ENCODE measurements at places on chromosomes 1 and 21.

DNA sequence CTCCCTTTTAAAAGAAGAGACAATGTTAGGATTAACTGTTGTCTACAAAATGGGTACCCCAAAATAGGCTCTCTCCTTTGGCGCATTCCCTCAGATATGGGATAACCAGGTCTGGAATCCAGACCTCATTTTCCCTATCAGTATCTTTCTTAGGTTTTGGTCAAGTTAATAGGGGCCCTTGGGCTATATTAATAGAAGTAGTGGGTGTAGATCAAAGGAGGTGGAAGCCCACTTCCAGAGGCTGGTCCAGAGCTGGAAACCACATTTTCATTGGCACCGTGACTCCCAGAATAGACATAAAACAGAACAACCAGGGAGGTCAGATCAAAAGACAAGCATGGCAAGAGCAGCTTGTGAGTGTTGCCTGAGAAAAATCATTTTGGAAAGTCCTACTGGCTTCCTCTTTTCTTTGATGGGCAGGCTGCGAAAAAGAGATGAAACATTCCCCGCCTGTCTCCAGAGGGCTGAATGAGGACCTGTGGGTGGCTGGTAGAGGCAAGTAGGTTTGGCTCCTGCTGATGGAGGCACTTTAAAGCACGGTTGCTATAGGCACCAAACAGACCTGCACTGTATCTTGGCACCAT is 25.8 kb upstream of the KIF21B start:
- DNase-seq = no peak

- no peak for DNase-seq
These were observed 3.2 kb downstream of the PPP1R12B start for GRCh38 chr1:202351725-202352124.

DNA sequence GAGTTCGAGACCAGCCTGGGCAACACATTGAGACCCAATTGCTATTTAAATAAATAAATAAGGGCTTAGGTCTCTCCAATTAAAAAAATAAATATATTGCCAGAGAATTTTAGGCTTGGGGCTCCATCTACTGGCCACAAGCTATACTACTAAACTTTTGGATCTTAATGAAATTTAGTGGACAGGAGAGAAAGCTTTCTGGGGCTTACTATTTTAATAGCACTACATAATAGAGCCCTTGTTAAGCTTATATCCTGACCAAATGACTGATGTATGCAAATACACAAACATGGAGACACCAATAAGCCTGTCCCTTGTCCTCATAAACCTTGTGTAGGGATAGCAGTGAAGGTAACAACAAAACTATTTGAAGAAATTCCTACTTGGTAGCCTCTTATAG is 18.4 kb downstream of the CCT3 start:
- no peak for DNase-seq

- DNase-seq = peak; percentile 18
These were observed 1.1 kb upstream of the UAP1 start for GRCh38 chr1:162560303-162561036.

- no peak for DNase-seq
These were observed 77.5 kb downstream of the ZNF648 start for GRCh38 chr1:181984006-181984405.

DNA sequence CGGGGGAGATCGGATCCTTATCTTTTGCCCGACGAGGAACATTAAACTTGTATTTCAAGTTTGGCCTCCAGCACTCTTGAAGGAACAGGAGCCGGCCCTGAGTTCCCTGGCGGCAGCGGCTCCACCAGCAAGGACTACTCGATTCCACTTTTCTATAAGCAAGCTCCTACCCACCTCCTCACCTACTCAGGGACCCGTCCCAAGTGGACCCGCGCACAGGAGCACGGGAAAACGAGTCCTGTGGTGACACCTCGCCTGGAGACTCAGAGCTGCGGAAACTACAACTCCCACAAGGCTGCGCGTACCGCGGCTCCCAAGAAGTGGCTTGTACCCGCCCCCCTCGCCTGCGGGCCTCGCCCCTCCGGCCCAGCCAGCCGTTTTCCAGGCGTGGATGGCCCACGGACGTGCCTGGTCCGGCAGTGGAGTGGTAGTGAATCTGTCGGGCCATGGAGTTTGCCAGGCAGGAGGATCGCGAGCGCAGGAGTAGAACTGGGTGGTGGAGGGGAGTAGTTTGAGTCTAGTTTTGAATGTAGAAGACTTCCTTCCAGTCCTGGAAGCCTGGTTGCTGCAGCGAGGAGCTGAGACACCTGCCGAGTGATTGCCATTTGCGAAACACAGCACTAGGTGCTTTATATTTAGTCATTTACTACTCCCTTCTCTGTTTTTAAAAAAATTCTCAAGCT is at the start of gene ACP6:
Gene ACP6 (minus strand): TSS at position 206 of the 683 bp plus-strand sequence. CDS start 476 bp downstream, outside the sequence.
- DNase-seq = peak; percentile 96

- DNase-seq = no peak
These were observed 99.5 kb upstream of the IGSF21 start for GRCh38 chr1:18008081-18008480.

DNA sequence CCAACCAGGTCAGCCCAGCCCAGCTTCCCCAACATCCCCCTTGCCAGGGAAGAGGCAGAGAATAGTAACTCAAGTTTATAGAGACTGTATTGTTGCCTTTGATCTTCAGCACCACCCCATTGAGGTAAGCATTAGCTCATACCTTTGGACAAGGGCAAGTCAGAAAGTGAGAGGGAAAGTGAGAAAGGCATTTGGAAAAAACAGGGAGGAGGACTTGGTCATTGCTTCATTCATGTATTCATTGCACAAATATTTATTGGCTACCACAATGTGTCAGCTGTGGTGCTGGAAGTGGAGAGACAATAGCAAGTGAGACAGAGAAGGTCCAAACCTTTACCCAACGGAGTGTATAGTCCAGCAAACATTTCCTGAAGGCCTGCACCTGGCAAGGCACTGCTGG is 561.2 kb downstream of the KIF26B start:
- no peak for DNase-seq

- no peak for DNase-seq
These were observed 5.1 kb upstream of the ZZZ3 start for GRCh38 chr1:77687519-77687906.

- no peak for DNase-seq
These were observed 316.8 kb upstream of the CAMK1G start for GRCh38 chr1:209266590-209267205.

DNA sequence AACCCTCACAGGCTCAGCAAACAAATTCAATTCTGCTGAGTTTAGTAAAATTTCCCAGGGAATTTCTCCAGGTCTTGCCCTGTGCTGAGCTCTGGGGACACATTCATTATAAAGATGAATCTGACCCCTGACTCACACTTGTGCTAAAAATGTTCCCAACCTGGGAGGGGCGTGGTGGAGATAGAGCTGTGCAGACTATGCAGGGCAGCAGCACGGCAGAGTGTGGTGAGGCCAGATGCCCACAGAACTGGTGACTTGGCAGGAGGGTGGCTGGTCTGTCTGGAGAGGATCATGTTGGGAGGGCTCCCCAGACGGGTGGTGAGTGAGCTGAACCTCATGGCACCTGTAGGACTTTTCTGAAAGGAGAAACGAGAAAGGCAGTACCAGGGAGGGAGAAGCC is 31.6 kb downstream of the FAAH start:
- no peak for DNase-seq

- DNase-seq = no peak
These were observed 155.0 kb downstream of the TNFSF18 start for GRCh38 chr1:172895761-172896160.

DNA sequence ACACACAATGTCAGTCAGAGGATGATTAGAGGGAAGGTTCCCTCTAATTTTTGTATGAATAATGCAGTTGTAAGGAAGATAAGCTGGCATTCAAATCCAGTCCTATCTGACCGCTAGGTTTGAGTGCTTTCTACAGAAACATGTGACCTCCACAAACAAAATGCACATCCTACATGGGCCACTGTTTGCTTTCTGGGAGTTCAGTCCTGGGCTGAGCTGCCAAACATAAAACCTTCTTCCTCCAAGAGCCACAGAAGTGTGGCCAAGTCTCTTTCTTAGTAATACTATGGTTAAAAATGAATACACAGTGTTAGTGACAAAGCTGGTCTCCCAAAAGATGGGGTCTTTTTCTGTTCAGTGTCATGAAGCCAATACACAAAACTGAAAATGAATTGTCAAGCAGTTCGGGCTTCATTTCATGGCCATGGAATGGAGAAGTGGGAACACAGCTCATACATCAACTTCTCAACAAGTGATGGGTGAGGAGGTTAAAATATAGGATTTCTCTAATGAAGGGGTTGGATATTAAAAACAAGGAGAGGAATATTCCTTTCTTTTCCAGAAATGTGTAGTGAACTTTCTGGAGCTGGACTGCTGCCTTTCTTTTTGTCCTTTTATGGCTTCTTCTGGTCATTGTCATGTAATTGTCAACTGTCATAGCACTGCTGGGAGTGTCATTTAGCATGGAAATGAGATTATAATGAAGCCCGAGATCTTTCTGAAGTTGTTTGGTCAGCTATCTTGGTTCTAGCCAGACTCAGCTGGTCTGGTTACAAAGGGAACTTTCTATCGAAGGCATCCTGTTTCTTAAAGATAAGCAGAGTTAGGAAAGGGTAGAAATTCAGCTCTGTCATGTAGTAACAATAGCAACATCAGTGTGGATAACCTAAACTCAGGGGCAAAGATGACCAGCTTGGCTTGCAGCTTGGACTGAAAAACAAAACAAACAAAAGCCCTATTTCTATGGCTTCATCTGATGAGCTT is 135.1 kb downstream of the CHD1L start:
- no peak for DNase-seq

DNA sequence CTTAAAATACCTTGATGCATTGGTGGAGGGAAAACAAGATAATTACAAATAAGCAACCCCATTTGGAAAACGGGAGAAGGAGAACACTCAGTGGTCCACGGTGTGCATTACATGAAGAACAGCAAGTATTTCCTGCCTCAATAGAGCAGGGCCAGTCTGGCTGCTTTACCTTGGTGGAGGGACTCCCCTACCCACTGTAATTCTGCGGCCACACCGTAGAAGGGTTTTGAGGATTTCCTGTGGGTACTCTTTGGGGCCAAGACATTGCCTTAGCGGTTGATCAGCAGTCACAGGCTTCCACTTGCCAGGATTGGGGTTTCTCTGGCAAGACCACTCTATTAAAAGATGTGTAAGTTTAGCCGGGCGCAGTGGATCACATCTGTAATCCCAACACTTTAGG is 16.3 kb upstream of the TMEM54 start:
- no peak for DNase-seq

DNA sequence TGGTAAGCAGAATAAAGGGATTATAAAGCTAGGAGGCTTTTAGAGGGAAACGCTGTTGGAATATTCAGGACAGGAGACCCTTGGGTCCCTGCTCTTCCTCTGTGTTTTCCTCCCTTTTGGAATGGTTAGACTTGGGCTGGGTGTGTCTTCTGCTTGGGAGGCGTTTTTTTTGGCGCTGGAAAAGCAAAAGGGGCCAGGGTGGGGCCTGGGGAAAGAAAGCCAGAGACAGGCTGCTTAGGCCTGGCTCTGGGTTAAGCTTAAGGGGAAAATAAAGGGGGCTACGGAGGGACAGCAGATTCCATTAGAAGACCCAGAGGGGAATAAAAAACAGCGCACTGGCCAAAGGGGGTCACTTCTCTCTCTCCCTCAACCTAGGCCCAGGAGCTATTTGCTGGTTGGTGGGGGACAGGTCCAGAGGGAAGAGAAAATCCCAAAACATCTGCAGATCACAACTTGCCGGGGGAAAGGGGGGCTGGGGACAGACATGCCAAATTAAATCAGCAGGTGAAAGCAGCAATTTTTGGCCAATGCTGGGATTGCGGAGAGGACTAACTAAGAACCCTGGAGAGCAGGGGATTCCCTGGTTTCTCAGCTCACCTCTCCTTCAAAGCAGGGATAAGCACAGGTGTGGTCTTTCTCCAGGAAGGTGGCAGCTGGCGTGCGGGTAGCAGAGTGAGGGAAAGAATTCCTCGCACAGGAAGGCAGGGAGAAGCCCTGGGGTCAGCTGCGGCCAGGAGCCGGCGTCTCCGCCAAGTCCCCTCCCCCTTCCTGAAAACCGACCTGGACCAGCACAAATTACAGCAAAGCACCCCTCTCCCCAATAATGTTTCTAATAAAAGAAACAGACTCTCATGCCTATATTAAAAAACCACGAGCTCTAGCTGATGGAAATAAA is 82.2 kb upstream of the AK4 start:
- DNase-seq = no peak

GRCh38 chr21:41601573-41602368 is 93.8 kb upstream of the TMPRSS2 start:
- DNase-seq = no peak

DNA sequence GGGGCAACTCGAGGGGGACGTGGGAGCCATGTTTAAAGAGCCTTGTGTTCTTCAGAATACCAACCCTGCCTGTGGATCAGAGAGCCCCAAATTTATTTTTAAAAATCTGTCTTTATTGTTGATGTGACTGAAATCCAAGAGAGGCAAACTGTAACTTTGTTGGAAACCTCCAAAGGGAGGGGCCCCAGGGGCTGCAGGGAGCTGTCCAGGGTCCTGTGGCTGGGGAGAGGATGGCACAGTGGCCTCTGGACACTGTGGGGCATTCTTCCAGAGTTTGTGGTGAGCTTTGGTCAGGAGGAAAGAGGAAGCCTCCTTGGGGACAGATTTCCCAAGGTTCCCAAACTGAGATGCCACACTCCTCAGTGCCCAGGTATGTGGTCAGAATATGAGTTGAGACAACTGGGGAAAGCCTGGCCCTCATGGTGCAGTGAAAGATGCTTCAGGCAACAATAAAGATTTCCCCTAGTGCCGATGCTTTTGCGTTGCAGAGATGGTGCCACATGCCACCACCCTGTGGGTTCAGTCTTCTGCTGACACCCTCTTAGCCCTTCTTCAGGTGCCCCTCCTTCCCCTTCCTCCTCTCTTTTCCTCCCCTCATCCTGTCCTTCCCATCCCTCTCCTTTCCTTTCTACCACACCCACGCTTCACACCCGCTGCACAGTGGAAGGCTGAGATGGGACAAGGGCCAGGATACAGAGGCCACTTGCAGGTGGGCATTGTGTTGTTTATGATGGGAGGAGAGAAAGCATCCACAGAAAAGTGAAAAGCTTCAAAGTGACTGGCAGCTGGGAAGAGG is 122.1 kb downstream of the UCK2 start:
- DNase-seq = peak; percentile 85
